COLO829 (cell line): ENCODE measurements at places on chromosomes 12 and 14.

DNA sequence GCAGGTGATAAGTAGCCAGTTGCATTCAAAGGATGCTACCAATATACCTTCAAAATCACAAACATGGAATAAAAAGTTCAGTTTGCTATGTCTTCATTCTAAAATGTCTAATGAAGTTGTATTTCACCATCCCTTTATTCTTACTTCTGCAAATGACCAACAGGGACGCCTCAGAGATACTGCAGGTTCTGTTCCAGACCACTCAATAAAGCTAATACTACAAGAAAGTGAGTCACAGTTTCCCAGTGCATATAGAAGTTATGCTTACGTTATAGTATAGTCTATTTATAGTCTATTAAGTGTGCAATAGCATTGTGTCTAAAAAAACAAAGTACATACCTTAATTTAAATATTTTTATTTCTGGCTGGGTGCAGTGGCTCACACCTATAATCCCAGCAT is 29.3 kb upstream of the EIF5 start:
- DNase-seq = no peak

GRCh38 chr12:25025260-25025659 is 76.4 kb upstream of the BCAT1 start:
- DNase-seq = no peak

DNA sequence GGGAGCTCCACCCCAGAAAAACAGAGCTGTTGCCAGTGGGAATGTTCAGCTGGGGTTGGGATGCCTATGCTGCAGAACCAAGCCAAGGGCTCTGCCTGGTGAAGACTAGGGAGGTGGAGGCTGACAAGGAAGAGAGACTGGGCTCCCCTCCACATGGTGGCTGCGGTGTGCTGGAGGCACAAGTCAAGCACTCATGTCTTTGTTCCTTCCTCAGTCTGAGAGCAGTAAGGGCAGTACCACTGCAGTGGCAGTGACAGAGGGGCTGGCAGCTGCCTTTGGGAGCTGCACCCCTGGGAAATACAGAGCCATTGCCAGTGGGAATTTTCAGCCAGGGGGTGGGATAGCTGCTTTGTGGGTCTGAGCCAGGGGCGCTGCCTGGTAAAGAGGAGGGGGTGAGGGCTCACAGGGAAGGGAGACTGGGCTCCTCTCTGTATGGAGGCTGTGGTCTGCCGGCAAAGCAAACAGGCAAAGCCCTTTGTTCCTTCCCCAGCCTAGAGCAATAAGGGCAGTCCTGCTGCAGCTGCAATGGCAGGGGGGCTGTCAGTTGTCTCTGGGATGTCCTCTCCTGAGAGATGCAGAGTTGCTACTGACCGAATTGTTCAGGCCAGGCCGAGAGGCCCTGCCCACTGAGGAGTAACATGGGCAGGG is 255.9 kb downstream of the RAD51B start:
- DNase-seq = no peak

- DNase-seq = no peak
Observed at GRCh38 chr14:96080571-96080970, 41.4 kb downstream of the C14orf132 start.
